ENCODE measurements at places on chromosomes 7 and 10.

GRCh38 chr10:24235471-24235870 is 26.5 kb downstream of the KIAA1217 start:
- DNase-seq: no peak

DNA sequence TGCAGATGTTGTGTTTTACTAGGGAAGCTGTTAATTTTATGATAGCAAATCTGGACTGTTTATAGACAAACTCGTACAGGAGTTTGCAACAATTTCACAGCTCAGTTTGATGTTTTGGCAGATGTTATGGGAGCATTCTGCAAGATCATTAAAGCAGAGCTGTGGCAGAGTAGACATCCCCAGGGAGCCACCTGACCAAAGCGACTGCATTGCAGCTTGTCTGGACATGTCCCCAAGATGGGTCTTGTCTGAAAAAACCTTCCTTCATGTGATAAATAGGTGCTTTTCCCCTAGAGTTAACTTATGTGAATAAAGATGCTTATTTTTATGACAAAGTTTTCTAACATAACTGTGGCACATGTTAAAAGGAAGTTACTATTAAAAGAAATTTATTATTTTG is 91.2 kb upstream of the GPR141 start:
- no peak for DNase-seq

- peak; percentile 3 for DNase-seq
These were observed 119.5 kb downstream of the BAMBI start for GRCh38 chr10:28796606-28797512.

GRCh38 chr10:64486149-64486548 is 964.9 kb downstream of the REEP3 start:
- DNase-seq: peak; percentile 39

GRCh38 chr10:97916586-97916985 is 66.9 kb downstream of the GOLGA7B start:
- DNase-seq: peak; percentile 49

- no peak for DNase-seq
These were observed 103.5 kb downstream of the GPR26 start for GRCh38 chr10:123769647-123770046.

DNA sequence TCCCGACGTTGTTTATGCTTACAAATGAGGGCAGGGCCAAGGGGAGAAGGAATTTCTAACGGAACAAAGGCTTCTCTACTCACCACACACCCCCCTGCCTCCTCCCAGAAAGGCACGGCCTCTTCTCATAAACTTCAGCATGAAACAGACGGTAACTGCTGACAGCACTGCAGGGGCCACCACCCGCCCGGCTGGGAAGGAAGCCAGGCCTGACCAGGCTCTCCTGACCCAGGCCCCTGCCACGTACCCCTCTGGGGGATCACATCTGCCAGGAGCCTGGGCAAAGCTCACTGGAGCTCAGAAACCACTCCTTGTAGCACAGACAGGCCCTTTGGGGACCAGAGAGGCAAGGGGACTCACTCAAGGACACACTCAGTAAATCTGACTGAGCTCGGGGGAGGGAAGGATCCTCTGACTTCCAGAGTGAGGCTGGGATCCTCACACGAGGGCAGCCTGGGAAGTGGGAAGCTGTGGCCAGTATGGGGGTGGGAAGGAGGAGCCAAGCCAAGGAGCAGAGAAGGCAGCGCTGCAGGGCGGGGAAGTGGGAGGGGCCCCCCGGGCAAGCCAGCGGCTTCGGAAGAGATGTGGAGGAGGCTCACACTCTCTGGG is 46.1 kb downstream of the ZCCHC24 start:
- peak; percentile 98 for DNase-seq

- DNase-seq: peak; percentile 47
These were observed 110.2 kb downstream of the PTEN start for GRCh38 chr10:87973635-87974034.

DNA sequence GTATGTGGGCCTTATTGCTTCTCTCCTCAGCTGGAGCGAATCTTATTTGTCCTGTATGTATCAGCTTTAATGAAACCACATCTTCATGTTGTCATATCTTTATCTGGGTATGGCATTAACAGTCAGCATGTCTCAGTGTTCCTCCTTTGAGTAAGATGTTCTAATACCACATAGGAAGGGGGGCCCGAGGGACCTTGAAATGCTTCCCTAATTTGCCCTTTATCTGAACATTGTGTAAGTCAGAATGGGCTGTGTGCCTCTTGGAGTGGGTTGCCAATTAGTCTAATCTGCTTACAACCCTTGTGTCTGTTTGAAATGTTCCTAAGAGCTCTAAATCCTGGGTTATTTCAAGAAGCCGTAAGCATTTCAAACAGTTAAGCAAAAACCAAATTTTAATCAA is 623.8 kb downstream of the SUGCT start:
- DNase-seq: no peak

DNA sequence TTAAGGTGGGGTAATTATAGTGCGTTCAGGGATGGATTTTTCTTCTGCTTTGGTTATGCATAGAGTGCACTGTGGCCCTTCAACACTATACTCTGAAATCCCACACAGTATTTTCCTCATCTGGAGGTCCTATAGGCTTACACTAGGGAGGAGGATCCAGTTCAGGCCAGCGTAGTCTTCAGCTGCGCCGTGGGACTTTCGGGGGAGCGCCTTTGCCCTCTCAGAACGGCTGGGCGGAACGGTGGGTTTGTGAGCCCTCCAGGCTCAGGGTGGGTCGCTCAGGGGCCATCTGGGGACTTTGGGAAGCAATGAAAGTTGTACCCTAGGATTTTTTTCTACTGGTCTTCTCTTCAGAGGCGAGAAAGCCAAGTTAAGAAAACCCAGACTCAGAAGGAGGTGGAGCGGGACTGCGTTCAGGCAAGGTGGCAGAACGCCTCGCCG is 652 bp upstream of the VPS26A start:
- DNase-seq: peak; percentile 60

DNA sequence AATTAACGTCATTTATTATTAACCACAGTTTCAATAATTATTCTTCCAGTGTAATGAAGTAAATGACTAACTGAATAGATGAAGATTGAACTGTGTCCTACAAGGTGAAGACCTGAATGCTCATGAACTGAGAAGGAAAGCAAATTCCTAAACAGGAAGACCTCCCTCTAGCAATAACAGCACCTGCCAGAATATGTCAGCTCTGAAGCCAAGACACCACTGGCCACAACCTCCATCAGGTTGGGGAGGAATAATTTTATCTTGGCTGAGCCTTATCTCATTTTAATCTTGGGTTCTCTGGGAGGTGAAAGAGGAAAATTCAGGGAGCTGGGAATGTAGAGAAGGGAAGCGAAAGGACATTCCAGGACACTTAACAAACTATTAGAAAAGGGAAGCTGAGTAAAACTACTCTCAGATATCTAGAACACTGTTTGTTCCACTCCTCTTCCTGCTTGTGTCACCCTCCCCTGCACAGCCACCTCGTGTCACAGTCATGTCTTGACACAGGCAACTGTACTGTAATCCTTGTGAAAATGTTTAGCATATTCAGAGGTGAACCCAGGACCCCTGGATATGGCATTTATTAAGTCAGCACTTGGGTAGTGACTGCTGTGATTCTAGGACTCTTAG is 4.6 kb upstream of the SLC13A1 start:
- no peak for DNase-seq

DNA sequence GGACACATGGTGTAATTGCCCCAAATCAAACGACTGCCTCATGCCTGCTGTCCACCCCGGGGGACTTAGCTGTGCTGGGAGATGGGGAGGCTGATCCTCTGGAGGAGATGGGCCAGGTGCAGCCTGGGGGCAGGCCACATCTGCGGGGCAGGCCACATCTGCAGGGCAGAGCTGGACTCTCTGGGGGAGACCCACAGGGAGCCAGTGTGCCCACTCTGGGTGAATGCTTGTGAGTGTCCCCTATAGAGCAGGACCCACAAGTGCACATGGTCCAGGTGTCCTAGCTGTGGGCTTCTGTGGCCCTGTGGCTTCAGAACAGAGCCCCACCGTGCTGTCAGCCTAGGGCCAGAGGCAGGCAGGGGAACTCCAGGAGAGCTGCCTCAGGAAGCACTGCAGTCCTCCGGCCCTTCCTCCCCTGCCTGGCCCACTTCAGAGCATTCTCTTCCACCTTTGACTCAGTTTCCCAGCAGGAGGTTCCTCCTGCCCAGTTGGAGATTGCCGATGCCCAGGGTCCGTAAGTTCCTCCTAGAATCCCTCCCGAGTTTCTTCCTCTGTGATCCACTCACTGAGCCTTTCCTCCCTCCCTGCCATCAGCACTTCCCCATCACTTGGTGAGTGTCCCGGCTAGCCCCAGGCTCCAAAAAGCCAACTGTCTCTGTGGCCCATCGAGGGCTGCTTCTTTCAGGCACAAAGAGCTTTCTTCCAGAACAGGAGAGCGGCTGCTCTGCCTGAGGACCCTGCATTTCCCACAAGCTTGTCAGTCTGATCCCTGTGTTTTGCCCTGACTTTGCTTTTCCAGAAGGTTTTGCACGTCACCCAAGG is 50.3 kb downstream of the ADCYAP1R1 start:
- no peak for DNase-seq

DNA sequence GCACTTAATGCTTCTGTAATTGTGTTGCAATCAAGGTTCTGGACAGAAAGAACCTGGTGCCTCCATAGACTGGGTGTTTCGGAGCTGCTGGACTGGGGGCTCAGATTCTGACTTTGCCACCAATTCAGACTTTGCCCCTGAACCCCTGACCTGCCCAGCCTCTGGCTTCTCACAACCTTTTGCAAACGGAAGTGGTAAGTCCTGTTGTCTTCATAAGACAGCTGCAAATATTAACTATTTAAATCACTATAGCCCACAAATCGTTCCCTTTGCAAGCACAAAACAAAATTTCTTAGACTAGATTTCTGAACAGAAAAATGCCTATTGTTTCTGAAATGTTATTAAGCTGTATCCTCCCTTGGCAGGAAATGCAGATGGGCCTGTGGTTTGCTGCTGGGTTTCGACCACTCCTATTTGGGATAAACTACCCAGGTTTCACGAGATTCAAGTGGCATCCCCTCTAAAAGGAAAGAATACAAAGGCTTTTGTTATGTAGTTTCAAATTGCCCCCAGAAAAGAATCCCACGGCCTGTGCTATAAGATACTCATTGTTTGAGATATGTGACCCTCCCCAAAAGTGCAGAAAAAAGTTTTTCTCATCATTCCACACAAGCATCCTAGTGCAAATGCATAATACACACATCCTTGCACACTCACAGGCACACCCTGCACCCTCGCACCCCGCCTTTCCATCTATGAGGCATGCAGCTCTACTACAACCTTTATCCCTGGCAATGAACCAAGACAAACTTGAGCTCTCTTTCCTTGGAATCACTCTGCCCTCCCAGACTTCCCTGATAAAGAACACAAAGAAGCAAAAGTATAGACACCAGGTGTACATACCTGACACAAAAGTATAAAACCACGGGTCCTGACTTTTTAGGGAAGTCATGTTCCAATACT is 209.1 kb downstream of the PRPF18 start:
- no peak for DNase-seq

DNA sequence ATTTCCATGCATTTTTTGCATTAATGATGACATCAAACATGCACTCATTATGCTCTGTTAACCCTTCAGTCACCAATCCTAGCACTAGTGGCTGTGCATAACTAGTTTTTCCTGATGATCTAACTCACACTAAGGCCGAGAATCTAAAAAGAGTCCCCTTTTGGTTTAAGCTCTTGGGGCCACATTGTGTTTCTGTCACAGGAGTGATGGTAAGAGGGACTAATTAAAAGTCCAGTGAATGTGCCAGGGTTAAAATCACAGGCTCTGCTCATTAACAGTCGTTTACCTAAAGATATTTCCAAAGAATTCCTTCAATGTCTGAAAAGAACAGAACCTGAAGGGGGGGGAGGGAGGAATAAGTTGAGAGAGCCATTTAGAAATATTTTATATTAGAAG is 359.0 kb upstream of the ANKRD30A start:
- no peak for DNase-seq

DNA sequence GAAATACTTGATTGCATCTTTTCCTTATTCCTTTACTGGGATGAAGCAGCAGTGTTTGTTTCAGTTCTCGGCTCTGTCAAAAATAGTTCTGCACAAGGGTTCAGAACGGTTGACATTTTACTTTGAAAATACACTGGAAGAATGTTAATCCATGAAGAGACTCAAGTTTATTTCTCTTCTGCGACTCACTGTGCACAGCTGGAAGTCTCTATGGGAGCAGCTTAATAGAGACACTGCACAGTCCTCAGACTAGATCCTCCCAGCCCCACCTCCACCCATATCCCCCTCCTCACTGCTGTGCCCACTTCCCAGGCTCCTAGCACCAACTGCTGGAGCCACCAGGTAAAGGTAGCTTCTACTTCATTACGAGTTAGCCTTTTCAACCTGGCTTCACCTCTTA is 517.8 kb downstream of the GRID1 start:
- no peak for DNase-seq

DNA sequence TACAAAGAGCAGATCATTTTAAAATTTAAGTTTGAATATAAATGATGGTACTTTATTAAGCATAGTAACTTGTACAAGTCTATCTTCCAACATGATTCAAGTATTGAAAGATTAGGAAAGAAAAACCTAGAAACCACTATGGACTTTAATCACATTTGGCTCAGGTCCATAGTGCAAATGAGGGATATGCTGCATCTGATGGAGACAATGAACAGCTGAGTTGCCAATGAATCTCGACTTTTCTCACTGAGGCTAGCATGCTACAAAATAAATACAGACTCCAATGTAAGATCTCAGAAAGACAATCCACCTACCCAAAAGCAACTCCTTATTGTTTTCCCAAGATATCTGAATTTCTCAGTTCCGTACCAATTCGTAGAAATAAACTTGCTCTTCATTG is 89.8 kb downstream of the SEMA3A start:
- no peak for DNase-seq

DNA sequence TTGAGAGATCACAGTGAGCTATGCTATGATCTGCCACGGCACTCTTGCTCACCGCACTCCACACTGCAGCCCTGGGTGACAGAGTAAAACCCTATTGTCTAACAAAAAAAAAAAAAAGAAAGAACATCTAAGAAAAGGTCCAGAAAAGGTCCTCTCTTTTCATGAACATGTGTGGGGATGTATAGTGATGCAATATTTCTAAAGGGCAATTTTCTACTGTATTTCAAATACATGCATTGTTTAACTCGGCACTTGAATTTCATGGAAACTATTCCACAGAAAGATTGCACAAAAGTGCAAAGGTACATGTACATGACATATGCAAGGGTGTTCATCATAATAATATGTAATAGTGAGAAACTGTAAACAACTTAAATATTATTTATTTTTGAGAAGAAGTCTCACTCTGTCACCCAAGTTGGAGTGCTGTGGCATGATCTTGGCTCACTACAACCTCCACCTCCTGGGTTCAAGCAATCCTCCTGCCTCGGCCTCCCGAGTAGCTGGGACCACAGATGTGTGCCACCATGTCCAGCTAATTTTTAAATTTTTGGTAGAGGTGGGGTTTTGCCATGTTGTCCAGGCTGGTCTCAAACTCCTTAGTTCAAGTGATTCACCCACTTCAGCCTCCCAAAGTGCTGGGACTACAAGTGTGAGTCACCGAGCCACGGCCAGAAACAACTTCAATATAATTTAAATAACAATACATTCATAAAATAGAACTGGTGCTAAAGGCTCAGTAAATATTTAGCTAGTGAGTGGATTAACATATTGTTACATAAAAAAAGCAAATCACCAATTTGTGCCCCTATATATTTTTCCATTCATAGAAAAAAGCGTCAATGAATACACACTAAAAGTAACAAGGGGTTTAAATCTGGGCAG is 1.3 kb upstream of the PPRC1 start:
- DNase-seq: peak; percentile 34

Measured in AG10803 (cell line).